HEK293T (cell line): ENCODE measurements at places on chromosomes 11 and 22.

DNA sequence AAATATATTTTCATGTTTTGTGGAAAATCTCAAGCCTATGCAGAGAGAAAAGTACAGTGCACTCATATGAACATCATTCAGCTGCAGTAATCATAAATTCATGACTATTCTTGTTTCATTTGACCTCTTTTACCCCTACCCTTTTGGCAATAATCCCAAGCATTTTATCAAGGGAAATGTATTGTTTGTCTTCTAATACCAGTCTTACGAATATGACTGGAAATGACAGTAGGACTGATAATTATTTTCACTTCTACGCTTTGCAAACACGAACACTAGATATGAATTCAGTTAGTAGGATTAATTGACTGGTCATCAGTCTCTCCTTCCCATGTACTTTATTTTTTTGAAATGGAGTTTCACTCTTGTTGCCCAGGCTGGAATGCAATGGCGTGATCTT, 90.3 kb downstream of the MTMR3 start:
- no peak for DNase-seq

- DNase-seq, result no peak
These were observed 326.6 kb downstream of the MN1 start for GRCh38 chr22:27474711-27475547.

GRCh38 chr22:44210722-44211121, 30.0 kb downstream of the PARVG start:
- DNase-seq, result no peak

GRCh38 chr11:64136765-64137441, 29.0 kb downstream of the MACROD1 start:
- no peak for DNase-seq

DNA sequence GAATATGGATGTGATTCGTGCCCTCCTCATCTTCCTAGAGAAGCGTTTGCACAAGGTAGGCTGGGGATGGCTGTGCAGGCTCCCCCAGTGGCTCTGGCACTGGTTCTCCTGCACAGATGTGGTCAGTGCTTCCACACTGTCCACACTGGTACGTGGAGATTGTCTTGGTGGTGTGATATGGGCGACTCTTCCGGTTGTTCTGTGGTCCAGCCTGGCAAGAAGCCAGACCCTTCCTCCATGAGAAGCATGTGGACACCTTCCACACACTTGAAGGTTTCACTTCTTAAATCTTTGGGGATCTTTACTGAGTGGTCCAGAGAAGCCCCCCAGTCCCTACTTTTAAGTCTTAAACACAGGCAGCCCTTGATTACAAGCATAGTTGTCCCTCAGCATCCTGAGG, 3.8 kb downstream of the RIC8A start:
- no peak for DNase-seq

GRCh38 chr11:18248561-18248960, at the start of gene SAA2:
Gene SAA2, minus strand, starts transcription at chr11:18248668. Its CDS starts 657 bp downstream, at chr11:18248011.
- DNase-seq, result no peak

GRCh38 chr11:33847251-33847650, 44.6 kb downstream of the LMO2 start:
- DNase-seq, result no peak
